ENCODE measurements at places on chromosomes 6 and 20.

GRCh38 chr6:159062976-159063375 is 18.2 kb upstream of the TAGAP start:
- no peak for DNase-seq

DNA sequence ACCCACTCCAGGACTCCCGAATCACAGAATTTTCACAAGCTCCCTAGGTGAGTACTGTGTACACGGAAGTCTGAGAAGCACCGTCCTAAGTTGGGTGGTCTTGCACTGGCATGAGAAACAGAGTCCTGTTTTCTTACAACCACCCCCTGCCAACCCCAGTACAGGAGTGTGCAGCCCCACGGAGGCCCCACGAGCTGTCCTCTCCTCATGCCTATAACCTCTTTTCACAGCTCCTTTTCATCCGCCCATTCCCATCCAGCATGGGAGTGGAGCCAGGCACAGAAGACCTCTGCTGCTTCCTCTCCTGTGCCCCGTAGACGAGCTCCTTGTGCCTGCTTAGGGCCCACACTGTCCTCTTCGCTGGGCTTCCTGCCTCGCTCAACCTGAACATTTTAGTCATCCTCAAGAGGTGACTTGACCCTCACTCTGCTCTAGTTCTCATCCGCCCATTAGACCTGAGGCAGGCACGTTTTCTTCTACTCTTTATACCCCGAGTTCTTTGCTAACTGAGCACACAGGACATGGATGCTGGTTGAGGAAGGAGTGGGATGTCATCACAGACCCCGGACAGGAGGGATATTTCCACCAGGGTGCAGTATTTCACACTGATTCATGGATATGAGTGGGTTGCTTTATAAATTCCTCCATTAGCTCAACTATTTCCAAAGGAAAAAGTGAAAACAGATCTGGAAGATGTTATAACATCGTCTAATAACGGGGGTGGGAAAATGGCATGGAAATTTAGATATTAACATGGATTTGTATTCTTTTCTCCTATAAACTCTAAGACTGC is 160.5 kb downstream of the TTLL2 start:
- DNase-seq, result peak; percentile 77

DNA sequence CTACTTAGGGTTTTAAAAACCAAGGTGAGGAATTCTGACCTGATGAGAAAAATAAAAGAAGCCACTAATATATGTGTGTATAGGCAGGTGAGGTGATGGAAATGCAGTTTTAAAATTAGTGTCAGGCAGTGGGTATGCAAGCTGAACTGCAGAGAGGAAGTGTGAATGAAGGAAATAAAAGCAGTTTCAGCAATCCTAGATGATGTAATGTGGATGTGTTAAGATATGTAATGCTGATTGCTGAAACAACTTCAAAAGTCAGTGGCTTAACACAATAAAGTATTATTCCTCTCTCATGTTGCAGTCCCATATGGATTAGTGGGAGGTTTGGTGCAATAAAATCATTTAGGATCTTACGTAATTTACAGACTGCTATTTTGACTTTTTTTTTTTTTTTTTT is 119.9 kb upstream of the ASCC3 start:
- DNase-seq, result no peak

DNA sequence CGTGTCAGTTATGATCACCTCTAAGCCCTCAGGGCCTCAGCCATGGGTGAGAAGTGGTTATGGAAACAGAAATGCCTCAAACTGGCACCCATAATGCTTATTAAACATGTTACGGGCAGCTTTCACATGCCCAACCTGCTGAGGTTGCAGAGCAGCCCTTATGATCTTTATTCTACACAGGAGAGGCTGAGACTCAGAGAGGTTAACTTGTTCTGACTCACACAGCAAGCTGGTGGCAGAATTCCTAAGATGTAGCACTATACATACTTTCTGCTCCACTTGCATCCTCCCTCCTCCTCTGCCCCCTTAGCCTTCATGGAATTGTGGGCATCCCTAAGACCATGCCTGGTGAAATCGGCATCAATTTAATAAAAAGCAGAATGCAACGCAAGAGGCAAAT is 34.7 kb upstream of the IGF2R start:
- no peak for DNase-seq

- DNase-seq, result no peak
These were observed 251.0 kb downstream of the UST start for GRCh38 chr6:148997865-148998264.

GRCh38 chr6:54988576-54988975 is 142.0 kb downstream of the FAM83B start:
- no peak for DNase-seq

DNA sequence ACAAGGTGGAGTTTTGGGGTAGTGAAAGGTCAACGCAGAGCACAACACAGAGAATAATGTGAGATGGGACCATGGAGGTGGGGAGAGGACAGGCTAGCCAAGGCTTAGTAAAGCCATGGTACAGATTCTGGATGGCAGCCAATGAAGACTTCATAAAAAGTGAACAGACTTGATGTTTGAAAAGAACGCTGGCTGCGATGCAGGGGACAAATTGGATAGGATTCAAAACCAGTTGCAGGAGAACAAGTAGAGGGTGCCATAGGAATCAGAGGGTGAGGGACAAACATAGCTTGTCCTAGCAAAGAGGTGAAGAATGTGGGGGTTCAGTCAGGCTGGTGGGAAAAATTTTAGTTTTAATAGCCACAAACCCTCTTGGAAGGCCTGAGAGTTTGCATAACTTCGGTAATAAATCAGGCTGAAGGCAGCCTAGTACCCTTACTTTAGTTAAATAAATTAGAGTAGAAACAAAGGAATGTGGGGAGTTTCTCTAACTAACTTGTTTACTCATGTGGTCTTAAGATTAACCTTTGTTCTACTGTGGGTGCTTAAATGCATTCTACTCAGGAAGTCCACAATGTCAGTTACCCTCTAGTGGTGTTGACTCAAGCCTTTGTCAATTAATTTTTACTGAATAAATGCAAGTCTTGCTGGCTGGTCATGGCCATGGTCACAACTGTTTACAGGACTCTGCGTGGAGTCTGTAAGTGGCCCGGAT is 216.4 kb downstream of the C6orf118 start:
- DNase-seq, result no peak

- DNase-seq, result no peak
These were observed 85.6 kb downstream of the GPR6 start for GRCh38 chr6:110063594-110064263.

- no peak for DNase-seq
These were observed 239.2 kb downstream of the KCNQ5 start for GRCh38 chr6:72861059-72861458.

DNA sequence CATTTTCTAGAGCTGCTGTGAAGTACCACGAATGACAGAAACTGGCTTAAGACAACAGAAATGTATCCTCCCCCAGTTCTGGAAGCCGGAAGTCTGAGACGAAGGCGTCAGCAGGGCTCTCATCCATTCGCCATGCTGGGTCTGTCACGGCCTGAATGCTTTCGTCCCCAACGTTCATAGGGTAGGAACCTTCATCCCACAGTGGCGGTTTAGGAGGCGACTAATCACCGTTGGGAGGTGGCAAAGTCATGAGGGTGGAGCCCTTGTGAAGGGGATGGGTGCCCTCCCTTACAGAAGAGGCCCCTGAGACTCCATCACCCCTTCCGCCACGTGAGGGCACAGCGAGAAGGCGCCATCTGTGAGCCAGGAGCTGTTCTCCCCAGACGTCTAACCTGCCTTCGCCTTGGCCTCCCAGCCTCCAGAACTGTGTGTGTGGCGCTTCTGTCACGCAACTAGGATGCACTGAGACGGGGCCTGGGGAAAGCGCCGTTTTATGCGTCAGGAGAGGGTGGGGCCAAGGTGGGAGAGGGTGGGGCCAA is 250.3 kb downstream of the TTLL2 start:
- peak; percentile 10 for DNase-seq

DNA sequence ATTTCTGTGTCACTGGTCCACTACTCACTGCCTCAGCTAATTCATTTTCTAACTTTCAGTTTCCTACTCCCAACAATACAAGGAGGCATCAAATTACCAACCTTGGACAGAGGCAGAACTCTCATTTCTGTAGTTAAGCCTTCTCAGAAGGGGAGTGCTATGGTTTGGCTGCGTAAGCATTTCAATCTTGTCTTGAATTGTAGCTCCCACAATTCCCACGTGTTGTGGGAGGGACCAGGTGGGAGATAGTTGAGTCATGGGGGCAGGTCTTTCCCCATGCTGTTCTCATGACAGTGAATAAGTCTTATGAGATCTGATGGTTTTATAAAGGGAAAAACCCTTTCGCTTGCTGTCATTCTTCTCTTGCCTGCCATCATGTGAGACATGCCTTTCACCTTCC is 22.9 kb downstream of the HLA-DRA start:
- DNase-seq, result no peak

DNA sequence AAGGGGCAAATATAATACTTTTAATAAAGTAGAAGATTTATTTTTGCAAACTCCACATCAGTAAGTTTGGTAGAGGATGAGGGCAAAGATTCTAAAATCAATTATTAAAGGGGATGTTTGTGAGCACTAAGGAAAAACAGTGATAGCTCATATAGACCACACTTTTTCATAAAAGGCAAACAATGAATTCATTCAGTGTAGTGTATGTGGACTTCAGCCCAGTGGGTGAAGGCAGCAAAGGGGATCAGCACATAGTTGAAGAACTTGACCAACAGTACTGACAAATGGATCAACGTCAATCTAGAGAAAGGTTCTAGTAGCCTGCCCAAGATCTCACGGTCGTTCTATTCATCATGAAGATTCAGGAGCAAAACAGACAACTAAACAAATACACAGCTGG is 45.3 kb downstream of the MAK start:
- DNase-seq, result no peak

DNA sequence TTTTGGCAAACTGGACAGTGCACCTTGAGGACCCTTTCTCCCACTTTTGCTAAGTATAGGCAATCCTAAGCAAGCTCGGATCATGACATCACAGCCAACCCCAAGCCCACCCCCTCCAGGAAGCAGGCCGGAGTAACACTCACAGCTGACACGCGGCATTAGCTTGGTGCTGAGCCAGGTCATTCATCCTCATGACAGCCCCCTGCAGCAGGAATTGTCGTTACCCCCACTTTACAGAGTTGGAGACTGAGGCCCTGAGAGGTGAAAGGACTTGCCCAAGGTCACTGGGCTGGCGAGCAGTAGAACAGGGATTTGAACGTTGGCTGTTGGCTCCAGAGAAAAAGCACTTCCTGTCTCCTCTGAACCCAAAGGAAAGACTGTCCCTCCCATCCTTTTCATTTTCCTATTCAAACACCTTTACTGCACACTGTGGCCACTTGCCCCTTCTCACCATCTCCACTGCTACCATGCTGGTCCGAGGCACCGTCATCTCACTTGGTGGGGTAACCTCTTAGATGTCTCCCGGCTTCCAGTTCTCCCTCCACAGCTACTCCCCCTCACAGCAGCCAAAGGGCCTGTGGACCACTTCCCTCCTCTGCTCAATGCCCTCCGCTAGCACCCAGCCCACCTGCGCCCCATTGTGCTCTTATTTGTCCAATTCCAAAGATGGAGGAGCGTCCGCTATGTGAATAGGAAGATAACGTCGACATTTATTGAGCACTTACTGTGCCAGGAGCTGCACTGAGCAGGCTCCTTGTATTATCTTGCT is 84.7 kb downstream of the PREX1 start:
- DNase-seq, result no peak

- DNase-seq, result no peak
These were observed 29.5 kb downstream of the GLP1R start for GRCh38 chr6:39077882-39078594.

GRCh38 chr20:3691897-3692296 is 10.1 kb upstream of the ADAM33 start:
- no peak for DNase-seq

- no peak for DNase-seq
These were observed 121.3 kb downstream of the TFAP2C start for GRCh38 chr20:56750430-56750829.

GRCh38 chr6:43495409-43495941 is 14.7 kb downstream of the LRRC73 start:
- no peak for DNase-seq

DNA sequence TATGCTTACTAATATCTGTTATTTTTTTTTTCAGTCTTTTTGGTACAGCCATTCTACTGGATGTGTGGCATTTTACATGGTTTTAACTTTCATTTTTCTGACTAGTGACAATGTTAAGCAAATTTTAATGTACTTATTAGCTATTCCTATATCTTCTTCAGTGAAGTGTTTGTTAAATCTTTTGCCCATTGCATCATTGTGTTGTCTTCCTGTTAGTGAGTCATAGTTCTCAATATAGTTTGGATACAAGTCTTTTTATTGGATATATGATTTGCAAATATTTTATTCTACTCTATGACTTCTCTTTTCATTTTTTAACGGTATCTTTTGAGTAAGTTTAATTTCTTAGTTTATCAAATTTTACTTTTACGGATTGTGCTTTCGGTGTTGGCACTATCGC is 519.4 kb downstream of the CDKAL1 start:
- no peak for DNase-seq

DNA sequence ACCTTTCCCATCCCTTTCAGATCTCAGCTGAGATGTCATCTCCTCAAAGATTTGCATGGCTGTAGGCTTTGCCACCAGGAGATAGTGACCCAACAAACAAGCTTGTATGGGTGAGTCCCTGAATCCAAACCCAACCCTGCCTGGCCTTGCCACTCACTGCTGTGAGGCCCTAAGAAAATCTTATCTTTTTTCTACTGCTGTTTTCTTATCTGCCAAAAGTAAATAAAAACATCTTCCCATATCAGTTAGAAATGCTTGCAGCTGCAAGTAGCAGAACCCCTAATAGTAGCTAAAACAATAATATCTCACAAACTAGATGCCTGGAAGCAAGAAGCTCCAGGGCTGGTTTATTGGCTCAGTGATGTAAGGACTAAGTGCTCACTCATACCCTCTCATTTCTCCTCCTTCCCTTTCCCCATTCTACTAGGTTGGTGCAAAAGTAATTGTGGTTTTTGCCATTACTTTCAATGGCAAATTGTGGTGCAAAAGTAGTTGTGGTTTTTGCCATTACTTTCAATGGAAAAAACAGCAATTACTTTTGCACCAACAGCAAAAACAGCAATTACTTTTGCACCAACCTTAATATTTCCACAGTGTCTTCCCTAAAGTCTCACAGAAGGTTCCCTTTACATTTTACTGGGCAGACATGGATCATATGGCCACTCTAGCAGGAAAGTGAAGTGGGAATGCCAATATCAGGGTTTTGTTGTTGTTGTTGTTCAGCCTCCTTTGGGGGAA is 56.7 kb upstream of the PSMF1 start:
- no peak for DNase-seq

GRCh38 chr6:44256775-44257024 is 628 bp downstream of the SLC35B2 start:
- no peak for DNase-seq

- DNase-seq, result no peak
These were observed 178.7 kb downstream of the ATXN1 start for GRCh38 chr6:16582446-16583143.

GRCh38 chr6:16684896-16685554 is 76.2 kb downstream of the ATXN1 start:
- no peak for DNase-seq

GRCh38 chr20:17522528-17522927 is 8.7 kb downstream of the BFSP1 start:
- DNase-seq, result no peak

DNA sequence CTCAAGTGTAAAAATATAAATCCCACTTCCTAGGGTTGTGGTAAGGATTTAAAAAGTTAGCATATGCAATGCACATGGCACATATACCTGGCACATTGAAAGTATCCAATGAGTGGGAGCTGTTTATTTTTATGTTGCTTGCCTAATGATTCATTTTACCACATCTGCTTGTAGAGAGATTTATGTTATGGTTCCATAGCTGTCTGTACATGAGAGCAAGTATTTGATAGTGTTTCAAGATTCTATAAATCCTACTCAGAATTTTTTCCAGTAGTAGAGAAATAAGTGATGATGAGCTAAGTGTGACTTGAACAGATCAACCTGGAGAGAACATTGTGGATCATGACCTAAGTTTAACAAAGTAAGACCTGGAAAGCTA is 125.3 kb upstream of the SPTLC3 start:
- no peak for DNase-seq
